Left hindlimb (tissue), 1 donor: ENCODE measurements at places on chromosomes 2 and 18.

DNA sequence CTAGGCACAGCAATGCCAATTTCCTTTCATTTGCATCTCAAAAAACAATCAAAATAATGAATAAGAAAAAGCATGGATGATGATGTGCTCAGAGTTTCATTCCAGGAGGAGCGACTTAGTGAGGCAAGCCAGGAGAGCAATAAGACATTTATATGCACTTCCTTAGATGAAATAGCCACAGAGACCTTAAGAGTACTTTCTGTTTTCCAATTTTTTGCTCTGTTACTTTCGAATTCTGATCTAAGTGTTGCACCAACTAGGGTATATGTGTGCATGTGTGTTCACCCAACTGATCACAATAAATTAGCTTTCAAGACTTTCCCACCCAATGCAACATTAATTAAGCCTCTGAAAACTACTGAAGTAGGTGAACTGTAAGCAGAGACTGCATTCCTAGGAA, 709 bp downstream of the RAB27B start:
- no peak for DNase-seq

GRCh38 chr18:27491772-27492171, 306.7 kb upstream of the CHST9 start:
- DNase-seq, result no peak

- no peak for DNase-seq
These were observed 195.5 kb downstream of the ANKRD30B start for GRCh38 chr18:14943486-14943885.

GRCh38 chr18:71665131-71665530, 879.0 kb downstream of the CBLN2 start:
- no peak for DNase-seq

DNA sequence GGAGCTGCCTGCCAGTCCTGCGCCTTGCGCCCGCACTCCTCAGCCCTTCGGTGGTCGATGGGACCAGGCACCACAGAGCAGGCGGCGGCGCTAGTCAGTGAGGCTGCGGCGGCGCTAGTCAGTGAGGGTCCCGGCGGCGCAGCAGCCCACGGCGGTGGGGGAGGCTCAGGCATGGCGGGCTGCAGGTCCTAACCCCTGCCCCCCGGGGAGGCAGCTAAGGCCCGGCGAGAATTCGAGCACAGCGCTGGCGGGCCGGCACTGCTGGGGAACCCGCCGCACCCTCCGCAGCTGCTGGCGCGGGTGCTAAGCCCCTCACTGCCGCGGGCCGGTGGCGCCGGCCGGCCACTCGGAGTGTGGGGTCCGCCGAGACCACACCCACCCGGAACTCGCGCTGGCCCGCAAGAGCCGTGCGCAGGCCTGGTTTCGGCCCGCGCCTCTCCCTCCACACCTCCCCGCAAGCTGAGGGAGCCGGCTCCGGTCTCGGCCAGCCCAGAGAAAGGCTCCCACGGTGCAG, 867.4 kb downstream of the DSC3 start:
- DNase-seq, result no peak

DNA sequence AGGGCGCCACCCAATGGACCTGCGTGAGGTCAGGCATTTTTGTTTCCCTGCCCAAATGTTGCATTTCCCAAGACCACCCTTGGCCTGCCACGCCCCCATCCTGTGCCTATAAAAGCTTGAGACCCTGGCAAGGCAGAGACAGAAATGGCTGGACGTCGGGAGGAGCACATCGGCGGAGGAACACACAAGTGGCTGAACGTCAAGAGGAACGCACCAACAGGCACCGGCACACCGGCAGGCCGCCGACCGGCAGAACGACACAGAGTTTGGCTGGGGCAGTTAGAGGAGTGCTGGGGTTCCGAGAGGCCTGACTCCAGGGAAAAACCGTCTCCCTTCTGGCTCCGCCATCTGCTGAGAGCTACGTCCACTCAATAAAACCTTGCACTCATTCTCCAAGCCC, 35.9 kb downstream of the DCDC2C start:
- no peak for DNase-seq

DNA sequence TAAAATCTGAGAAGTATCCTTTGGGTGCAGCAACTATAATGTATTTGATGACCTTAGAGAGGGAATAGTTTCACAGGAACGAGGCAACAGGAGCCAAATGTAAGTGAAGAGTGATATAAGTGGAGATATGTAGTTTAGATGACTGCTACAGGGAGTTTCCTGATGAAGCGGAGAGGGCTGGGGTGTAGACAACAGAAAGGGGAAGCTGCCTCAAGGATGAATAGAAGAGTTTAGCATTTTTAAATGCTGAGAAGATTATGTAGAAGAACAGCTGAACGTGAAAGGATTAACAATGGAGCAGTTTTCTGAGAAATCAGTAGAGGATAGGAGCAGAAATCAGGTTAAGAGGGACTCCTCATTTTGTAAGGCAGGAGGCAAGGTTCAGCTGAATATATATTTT, 133.3 kb downstream of the LCLAT1 start:
- no peak for DNase-seq

DNA sequence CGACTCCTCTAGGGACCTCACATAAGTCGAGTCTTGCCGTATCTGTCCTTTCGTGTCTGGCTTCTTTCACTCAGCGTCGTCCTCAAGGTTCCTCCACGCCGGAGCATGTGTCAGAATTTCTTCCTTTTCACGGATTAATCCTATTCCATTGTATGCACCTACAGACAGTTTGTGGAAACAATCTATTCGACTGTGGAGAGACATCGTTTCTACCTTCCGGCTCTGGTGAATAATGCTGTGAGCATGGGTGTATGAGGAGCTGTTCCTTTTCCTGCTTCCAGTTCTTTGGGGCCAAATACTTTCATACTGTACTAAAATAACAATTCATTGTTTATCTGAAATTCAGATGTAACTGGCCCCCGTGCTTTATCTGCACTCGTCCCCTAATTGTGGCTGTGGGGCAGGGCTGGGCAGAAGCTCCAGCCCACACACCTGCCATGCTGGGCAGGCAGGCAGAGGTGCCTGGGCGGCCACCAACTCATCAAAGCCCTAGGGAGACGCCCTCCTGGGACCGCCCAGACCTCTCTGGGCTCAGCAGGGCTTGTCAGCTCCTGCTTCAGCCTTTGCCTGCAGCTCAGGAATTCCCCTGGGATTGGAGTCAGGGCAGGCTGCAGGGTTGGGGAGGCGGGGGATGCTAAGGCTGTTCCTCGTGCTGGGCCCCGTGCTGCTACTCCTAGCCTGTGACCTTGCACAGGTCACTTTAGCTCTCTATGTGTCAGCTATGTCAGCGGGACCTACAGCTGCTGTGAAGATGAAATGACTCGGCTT, 14.5 kb downstream of the GPC1 start:
- no peak for DNase-seq

GRCh38 chr2:46850742-46851141, 64.9 kb downstream of the MCFD2 start:
- peak; percentile 71 for DNase-seq

- DNase-seq, result no peak
These were observed 14.1 kb downstream of the LAMA3 start for GRCh38 chr18:23703057-23703986.
